A375 (cell line): ENCODE measurements at places on chromosomes 5 and 9. TPM values are rescaled to one million over a fixed set of nuclear protein-coding genes. Genes with fewer than 3 reads are reported as not detected.

The IFNA21 gene
- total RNA-seq = not detected in 2 replicates

The TEX48 gene
- total RNA-seq = not detected in 2 replicates

The SHROOM1 gene
- total RNA-seq = 9.9 and 14.4 TPM in 2 replicates

The UBE2B gene
- 8.0 and 12.4 TPM in 2 replicates for total RNA-seq

The DMRTA1 gene
- 11.7 and 12.2 TPM in 2 replicates for total RNA-seq

The COL23A1 gene
- total RNA-seq = not detected in 2 replicates

The SLC6A19 gene
- not detected in 2 replicates for total RNA-seq

The SPINK1 gene
- not detected in 2 replicates for total RNA-seq

The PRDM9 gene
- 0.29 and 0.41 TPM in 2 replicates for total RNA-seq

The CTXN3 gene
- not detected in 2 replicates for total RNA-seq

The CXCL14 gene
- total RNA-seq = 0.11 TPM in 1 of 2 replicates, not detected in the other

The RETREG1 gene
- total RNA-seq = 8.4 and 8.5 TPM in 2 replicates

The ESM1 gene
- 18.3 and 21.5 TPM in 2 replicates for total RNA-seq

The PCDH12 gene
- 0.15 and 0.21 TPM in 2 replicates for total RNA-seq

The LHX6 gene
- total RNA-seq = 0.72 and 1.7 TPM in 2 replicates

The TMEM252 gene
- total RNA-seq = not detected in 2 replicates

The IFNA2 gene
- not detected in 2 replicates for total RNA-seq

The CEL gene
- total RNA-seq = 0.19 TPM in 1 of 2 replicates, not detected in the other

The C9orf50 gene
- total RNA-seq = 0.34 and 0.56 TPM in 2 replicates

The ORM2 gene
- total RNA-seq = not detected in 2 replicates
